ENCODE measurements at places on chromosomes 1 and 21.

GRCh38 chr1:90919900-90920299, 101.9 kb downstream of the ZNF644 start:
- DNase-seq, result peak; percentile 10

DNA sequence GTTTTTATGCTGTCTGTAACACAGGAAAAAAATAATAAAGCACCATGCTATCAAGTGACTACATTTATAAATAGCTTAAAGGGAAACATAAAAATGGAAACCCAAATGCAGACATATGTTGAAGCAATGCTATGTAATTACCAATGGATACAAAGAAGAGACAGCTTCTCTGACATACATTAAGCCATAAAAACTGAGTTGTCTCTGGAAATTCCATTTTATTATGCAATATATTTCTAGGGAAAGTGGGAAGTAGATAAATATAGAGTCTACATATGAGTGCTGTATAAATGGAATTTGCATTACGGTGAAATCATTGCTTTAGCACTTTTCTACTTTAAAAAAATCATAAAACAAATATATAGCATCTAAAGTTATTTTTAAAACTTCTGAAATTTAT, 135.2 kb upstream of the COL11A1 start:
- DNase-seq, result peak; percentile 53

- peak; percentile 70 for DNase-seq
Observed at GRCh38 chr1:170321113-170321512, 175.4 kb downstream of the NTMT2 start.

- DNase-seq, result no peak
Observed at GRCh38 chr1:48777219-48777895, 666 bp upstream of the BEND5 start.

GRCh38 chr1:243842978-243843511, 7.0 kb downstream of the AKT3 start:
- peak; percentile 78 for DNase-seq

GRCh38 chr1:208117409-208117808, 126.8 kb downstream of the PLXNA2 start:
- DNase-seq, result no peak

- DNase-seq, result no peak
Observed at GRCh38 chr1:26049531-26050247, 3.8 kb upstream of the SLC30A2 start.

GRCh38 chr1:54177726-54178125, 22.1 kb downstream of the CYB5RL start:
- no peak for DNase-seq

- DNase-seq, result peak; percentile 83
Observed at GRCh38 chr1:156897078-156897825, 3.7 kb downstream of the PEAR1 start.

DNA sequence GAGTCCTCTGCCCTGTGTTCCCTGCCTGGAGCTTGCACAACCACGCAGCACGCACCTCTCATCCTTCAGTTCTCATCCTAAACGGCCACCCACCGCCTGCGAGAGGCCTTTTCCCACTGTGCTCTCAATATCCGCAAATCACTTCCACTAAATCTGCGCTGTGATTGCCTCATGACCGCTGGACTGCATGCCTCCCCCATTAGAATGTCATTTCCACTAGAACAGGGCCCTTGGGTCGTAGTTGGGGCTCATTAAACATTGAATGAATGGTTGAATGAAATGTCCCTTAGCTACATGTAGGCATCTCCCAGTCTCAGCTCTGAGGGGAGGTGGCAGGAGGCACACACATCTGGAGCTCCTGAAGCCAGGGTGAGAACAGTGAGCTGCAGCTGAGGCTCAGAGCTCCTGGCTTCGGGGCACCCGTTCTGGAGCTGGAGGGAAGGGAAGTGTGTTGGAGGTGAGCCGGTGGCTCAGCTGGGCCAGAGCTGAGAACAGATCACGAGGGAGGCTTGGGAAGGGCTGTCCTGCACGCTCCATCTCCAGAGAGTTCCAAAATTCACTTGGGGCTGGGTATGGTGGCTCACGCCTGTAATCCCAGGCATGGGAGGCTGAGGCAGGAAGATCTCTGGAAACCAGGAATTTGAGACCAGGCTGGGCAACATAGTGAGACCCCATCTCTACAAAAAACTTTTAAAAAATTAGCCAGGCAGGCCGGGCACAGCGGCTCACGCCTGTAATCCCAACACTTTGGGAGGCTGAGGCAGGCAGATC, 30.4 kb downstream of the TMEM201 start:
- no peak for DNase-seq

DNA sequence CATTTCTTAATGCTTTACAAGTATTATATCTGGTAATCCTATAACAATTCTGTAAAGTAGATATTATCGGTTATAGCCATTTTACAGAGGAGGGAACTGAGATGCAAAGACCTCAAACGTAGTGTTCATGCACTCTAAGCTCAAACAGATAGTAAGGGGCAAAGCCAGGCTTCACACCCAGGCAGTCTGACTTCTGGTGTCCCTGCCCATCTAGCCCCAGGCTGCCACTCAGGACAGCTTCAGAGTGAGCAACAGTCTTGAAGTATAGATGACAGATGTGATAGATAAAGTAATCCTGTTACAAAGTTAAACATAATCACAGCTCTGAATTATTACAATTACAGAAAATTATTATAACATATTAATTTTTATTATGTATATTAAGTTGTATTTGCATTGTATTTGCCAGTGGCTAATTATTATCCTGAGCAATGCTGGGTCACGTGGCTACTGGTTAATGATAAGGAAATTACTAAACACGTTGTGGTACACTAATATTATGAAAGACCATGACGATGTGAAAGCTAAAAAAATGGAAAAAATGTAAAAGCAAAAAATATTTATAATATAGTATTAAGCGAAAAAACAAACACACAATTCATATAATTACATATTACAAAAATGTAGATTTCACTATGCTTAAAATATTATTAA, 6.1 kb upstream of the TRAF3IP3 start:
- no peak for DNase-seq

DNA sequence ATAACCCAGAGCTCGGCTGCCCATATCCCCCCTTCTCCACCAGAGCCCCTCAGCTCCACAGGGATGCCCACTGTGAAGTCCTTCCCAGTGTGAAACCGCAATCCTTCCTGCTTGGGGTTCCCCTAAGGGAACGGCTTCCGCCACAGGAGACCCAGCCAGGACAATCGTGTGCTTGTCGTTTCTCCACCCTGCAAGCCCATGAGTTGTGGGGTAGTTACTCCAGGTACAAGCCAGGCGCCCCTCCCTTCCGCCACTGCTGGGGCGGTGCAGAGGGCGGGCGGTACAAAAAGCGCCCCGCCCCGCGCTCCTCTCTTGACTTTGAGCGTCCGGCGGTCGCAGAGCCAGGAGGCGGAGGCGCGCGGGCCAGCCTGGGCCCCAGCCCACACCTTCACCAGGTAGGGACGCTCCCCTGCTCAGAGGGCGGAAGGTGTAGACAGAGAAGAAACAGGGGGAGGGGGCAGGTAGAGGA, at the start of gene TINAGL1:
Gene TINAGL1, plus strand, starts transcription at position 315 of the 469 bp plus-strand sequence. CDS start 634 bp downstream, outside the sequence.
- no peak for DNase-seq
